ENCODE measurements at places on chromosomes 7 and 10.

DNA sequence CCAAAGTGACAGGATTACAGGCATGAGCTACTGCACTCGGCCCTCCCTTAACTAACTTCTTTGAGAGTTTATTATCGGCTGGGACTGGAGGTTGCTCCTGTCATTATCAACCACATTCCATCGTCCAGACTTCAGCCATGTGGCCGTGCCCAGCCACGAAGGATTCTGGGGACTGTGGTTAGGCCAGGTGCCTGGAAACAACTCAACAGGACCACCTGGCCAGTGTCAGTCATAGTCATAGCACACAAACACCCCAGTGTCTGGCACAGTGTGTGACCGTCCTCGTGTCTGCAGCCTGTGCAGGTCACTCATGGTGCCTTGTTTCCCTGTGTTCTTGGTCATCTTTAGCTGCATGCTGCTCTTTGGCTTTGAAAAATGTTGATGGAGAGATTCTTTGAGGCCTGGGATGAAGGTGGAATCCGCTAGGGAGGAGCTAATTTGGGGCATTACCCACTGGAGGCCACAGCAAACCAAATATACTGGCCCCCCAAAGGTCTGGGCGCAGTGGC lies 12.7 kb upstream of the AMZ1 start:
- no peak for DNase-seq

DNA sequence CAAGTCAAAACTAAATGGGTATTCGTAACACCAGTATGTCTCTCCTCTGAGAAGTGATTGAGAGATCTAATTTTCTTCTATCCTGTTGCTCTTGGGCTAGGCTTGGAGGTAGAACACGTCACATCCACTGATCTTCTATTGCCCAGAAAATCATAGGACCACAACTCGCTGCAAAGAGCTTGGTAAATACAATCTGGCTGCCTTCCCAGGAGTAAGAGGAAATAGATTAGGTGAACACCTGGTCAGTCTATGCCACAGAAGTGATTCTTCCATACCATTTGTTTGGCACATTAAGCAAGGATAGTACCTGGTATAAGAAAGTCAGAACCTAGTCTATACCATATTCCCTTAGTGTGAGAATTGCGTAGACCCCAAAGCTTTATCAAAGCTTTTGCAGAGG lies 129.3 kb upstream of the PHYHIPL start:
- DNase-seq: no peak

GRCh38 chr7:157513682-157514081 lies 176.9 kb downstream of the DNAJB6 start:
- no peak for DNase-seq

- DNase-seq: no peak
Measured at GRCh38 chr10:28214219-28214618, 88.6 kb downstream of the MPP7 start.

GRCh38 chr10:128781637-128782036 lies 655.4 kb upstream of the MKI67 start:
- DNase-seq: no peak

DNA sequence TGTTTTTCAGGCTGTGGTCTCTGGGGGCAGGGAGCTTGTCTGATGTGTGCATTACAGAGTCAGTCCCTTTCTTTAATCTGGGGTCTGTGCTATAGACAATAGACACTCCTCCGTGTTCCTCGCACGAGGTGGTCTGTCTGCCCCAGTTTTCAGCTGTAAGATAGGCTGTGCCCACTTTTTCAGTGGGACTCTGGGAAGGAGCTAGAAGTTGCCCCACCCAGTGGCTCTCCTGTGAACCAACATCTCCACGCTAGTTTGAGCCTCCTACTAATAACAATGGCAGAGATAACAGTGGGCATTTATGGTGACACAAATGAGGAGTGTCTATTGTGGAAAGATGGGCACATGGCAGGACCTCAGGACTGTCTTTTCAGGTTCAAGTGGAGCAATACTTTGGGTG lies 44.0 kb downstream of the ADRB1 start:
- no peak for DNase-seq

DNA sequence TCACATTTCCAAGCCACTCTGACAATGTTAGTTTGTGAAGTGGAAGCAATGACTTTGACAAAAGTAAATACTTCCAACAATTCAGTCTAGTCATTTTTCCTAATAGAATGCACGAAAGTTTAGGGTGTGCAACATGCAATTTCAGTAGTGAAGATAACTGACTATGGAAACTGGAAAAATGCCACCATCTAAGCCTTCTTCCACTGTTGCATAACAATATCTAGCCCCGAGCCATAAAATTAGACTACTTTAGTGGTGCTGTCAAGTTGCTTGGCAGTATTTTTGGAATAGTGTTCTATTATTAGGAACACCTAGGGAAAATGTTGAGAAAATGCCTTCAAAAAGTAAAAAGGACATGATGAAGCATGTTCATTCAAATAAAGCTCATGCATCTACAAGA lies 17.9 kb downstream of the SEMA3A start:
- DNase-seq: no peak

DNA sequence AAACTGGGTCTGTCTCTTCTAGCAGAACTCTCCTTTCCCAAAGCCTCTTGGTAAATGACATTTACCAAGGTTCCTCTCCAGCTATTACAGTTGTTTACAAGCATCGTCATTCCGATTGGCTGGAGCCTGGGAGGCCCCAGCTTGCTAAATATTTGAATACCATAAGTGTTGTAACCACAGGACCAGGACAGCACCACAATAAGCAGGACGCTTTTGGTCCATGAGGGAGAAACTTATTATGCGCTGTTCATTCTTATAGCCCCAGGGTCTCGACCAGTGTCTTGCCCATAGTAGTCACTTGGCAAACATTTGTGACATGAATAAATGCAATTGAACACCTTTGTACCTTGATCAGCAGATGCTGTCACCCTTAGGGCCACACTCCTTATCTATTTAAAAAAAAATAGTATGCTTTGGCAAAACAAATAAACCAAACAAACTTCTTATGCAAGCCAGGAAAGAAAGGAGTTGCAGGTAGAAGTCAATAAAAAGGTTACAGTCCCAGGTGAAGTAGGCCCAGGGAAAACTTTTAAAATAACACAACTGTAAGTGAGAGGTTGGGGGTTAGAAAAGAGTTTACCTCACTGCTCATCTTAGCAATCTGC lies 32.8 kb downstream of the NRAP start:
- no peak for DNase-seq

- DNase-seq: no peak
Measured at GRCh38 chr7:108280136-108280535, 150.0 kb upstream of the LAMB4 start.

GRCh38 chr10:31476088-31476487 lies 157.1 kb downstream of the ZEB1 start:
- no peak for DNase-seq

GRCh38 chr7:137850571-137850970 lies 3.8 kb upstream of the DGKI start:
- no peak for DNase-seq

DNA sequence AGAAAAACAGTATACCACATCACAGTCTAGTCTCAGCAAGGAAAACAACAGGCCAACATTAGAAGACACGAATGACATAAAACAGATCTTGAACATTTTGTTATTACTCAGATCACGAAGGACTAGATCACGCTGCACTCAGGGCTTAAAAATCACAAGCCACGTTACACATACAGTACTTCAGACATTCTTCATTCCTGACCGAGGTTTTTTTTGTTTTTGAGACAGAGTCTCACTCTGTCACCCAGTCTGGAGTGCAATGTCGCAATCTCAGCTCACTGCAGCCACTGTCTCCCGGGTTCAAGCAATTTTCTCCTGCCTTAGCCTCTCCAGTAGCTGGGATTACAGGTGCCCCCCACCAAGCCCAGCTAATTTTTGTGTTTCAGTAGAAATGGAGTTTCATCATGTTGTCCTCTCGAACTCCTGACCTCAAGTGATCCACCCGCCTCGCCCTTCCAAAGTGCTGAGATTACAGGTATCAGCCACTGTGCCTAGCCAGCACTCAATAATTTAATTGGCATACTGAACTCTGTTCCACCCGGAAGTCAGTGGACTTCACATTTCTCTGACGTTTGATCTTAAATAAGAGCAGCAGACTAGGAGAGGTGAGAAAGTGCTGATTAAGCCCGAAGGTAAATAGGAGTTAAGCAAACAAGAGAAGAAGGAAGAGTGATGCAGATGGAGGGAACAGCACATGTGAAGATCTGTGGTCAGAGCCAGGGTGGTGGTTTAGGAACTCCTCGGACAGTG lies 3.5 kb downstream of the AIMP2 start:
- DNase-seq: no peak

DNA sequence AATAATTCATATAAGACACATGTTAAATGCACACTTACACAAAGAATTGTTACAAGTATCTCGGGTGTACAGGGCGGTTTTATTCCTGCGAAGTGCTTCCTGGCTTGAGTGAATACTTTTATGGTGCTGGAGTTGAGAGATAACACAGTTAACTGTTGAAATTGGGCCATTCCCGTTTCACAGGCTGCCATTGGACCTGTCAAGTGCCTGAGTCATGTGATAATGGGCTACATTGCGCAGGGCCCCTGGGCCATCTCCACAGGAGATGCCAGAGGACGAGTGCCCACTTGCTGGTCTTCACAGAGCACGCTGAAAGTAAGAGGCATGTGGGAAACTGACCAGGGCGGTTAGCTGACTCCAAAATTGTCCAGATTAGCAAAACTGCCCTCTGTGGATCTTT lies 4.8 kb downstream of the FBH1 start:
- no peak for DNase-seq

DNA sequence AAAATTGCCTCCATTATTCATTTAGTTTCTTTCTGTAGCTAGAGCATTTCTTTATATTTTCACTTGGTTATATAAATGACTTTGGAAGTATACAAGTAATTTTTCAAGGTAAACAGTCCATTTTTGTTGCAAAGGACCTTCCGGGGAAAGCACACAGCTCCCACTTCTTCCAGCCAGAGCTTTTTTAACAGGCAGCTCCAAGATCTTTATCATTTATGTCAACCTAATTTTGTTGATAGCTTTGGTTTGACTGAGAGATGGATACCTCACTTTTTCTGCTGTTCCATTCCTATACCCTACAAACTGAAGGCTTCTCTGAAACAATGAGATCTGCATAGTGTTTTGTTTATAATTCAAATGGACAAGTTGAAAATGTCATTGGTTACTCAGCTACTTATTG lies 49.3 kb upstream of the RAB11FIP2 start:
- no peak for DNase-seq

Measured in GM12878 (cell line).